ENCODE measurements at places on chromosomes 3 and 15.

GRCh38 chr3:50470658-50471057 is 32.8 kb downstream of the CACNA2D2 start:
- DNase-seq: no peak
- H3K4me1 ChIP-seq: no peaks in the 10 kb centered on the region
- no peaks in the 10 kb centered on the region for H3K36me3 ChIP-seq
- no peaks in the 10 kb centered on the region for H3K27me3 ChIP-seq

GRCh38 chr3:33146791-33147445 is 33.1 kb downstream of the CRTAP start:
- DNase-seq: no peak
- H3K4me1 ChIP-seq: peaks cover 3% of the 10 kb centered on the region
- H3K27me3 ChIP-seq: no peaks in the 10 kb centered on the region
- no peak overlapping the region for H3K27ac ChIP-seq

GRCh38 chr3:29245441-29245840 is 35.4 kb upstream of the RBMS3 start:
- DNase-seq: no peak
- no peaks in the 10 kb centered on the region for H3K36me3 ChIP-seq
- H3K27me3 ChIP-seq: no peaks in the 10 kb centered on the region

GRCh38 chr15:85313339-85313738 is 67.1 kb upstream of the AKAP13 start:
- H3K27me3 ChIP-seq: no peaks in the 10 kb centered on the region
- no peaks in the 10 kb centered on the region for H3K4me1 ChIP-seq

DNA sequence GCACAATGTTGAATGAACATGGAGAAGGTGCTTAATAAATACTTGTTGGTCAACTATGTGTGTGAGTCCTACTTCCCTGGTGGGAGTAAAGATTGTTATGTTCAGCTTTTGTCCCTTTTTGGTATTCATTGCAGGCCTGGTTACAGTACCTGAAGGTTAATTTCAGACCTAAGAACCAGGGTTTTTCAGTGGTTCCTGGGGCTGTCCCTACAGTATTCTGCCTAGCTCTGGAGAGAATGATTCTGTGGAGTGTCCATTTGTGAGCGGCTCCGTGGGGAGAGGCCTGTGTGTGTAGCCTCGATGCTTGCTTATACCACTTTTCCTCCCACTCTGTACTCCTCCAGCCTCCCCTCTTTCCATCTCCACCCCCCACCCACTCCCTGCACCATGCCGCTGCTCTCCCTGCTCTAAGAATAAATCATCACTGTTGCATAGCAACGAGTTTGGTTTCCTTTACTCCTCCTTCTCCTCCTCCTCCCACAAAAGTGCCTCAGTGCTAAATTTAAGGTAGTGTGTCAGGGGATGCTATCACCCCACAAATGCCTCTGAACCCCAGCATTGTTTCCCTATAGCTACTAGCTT is 150.6 kb upstream of the ROPN1 start:
- no peak overlapping the region for H3K27ac ChIP-seq
- peaks cover 9% of the 10 kb centered on the region for H3K4me1 ChIP-seq
- no peak for DNase-seq
- no peak overlapping the region for H3K4me3 ChIP-seq
- H3K27me3 ChIP-seq: no peaks in the 10 kb centered on the region

DNA sequence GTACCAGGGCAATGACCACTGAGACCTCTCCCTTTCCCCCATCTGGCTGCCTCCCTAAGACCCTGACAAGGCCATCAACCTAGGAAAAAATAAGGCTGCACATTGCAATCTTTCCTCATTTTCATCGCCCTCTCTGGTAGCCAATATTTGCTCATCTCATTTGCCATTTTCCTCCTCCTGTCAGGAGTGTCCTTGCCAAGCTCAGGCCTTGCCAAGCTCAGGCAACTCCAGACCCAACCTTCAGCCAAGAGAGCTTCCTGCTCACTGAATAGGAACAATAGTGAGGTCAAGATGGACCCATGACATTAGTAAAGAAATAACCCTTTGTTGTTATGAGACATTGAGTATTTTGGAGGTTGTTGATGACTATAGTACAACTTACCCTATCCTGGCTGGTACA is 380.3 kb downstream of the RSL24D1 start:
- H3K4me1 ChIP-seq: no peaks in the 10 kb centered on the region
- DNase-seq: no peak
- no peak overlapping the region for H3K4me3 ChIP-seq
